ENCODE measurements at places on chromosomes 6 and 20.

- DNase-seq = peak; percentile 8
Observed at GRCh38 chr6:142561511-142562265, 259.9 kb downstream of the ADGRG6 start.

GRCh38 chr6:150273457-150274309 lies 95.1 kb upstream of the IYD start:
- DNase-seq = no peak

DNA sequence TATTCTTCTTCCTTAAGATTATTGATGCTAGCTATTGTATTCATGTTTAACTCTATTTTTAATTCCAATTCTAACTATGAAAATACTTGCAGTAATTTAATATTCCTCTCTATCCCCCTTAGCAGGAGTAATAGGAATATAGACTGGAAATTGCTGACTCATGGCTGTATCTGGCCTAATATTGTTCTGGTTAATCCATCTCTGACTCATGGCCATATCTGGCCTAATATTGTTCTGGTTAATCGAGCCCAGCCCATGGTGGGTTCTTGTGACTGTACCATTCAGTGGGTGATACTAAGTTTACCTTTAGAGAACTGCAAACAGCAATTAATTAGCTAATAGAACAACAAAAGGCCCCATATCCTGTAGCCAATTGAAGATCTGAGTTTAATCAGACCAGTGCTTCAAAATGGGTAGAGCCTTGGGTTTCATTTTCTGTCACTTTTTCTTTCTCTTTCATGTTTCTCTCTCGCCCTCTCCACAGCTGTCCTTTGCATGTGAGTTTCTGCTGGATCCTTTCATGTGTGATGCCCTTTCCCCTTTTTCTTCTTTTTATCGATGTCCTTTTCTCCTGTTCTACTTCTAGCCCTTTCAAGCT lies 50.6 kb downstream of the SLC22A3 start:
- no peak for DNase-seq

GRCh38 chr6:159376516-159377158 lies 207.4 kb downstream of the FNDC1 start:
- DNase-seq = no peak

DNA sequence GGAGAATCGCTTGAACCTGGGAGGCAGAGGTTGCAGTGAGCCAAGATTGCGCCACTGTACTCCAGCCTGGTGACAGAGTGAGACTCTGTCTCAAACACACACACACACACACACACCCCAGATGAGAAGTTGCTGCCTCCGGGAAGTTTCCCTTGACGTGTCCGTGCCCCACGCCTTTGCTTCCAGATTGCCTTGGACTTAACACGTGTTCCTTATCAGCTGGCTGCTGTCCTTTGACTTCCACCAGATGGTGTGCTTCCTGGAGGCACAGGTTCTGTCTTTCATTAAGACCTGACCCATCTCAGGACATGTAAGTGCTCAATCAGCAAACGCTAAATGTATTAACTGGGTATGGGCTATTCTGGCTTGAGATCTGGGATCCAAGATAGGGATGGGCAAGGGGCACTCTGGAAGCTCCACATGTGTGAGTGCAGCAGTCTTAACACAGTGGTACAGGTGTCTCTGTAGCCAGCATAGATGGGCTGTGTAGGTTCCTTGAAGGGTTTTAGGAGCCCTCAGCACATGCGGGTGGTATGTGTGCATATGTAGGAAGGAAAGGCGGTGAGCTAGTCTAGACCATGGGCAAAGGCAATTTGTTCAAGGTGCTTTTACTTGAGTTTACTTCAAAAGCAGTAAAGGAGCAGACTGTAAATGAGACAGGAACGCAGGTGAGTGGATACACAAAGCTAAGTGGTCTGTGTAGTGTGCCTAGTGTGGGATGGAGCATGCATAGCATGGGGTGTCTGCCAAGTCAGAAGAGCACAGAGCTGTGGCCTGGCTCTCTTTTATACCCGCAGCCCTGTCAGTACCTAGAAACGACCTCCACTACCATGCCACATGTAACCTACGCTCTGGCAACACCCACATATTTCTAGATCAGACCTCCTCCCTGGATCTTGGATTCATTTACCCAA lies 11.6 kb downstream of the PIGT start:
- DNase-seq = no peak

DNA sequence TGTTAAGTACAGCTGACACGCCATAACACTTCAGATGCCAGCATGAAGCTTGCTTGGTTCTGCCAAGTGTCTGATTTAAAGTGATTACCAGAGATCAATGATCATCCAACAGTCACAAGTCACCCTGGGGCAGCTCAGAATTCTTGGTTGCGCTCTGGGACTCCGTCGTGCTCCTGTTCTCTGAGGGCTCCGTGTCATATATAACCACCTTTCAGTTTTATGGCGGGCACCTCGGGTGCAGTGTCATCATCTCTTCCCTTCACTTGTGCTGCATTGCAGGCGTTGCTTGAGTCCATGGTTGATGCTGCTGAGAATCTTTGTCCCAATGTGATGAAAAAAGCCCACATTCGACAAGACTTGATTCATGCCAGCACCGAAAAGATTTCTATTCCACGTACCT lies 101.4 kb upstream of the SCGN start:
- DNase-seq = no peak

GRCh38 chr6:21531393-21531792 lies 62.2 kb upstream of the SOX4 start:
- no peak for DNase-seq

- DNase-seq = no peak
Observed at GRCh38 chr20:34575271-34575670, 16.8 kb downstream of the MAP1LC3A start.

- DNase-seq = no peak
Observed at GRCh38 chr6:140041056-140041455, 666.6 kb upstream of the CITED2 start.

DNA sequence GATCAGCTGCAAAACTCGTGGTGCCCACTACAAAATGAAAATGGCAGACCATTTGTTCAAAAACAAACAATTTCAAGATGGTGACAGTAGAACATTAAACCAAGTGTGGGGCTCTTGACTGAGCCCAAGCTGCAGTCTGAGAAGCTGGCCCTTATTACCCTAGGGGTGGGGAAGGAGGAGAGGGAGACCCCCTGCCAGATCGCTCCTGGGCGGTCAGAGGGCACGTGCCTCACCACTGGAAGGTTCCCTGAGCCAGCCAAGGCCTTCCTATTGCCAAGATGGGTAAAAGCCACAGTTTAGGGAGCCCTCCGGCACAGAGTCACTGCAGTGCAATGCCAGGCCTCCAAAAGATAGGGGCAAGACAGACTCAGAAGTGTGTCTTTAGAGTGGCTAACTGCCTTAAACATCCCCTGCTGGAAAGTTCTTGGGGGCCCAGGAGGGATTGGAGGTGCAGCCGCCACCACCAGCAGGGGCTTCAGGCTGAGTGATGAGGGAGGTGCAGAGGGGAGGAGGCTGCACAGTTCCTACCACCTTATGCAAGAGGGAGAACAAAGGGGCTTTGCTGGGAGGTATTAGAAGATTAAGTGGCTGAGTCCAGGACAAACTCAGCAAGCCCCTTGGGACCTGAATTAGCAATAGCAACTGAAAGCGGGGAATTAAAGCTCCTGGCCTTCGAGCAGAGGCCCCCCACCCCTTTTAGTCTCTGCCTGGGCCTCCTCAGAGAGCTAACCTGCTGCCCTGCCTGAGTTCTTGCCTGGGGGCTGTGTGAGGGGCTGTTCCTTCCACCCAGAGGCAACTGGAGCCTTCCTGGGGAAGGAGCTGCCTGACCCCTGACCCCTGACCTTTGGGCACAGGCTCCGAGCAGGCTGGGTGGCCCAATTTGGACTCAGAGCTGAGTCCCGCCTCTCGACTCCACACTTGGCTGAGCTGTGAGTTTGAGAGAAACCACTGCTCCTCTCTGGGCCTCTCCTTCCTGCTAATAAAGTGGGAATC lies 88.4 kb downstream of the VEGFA start:
- no peak for DNase-seq

DNA sequence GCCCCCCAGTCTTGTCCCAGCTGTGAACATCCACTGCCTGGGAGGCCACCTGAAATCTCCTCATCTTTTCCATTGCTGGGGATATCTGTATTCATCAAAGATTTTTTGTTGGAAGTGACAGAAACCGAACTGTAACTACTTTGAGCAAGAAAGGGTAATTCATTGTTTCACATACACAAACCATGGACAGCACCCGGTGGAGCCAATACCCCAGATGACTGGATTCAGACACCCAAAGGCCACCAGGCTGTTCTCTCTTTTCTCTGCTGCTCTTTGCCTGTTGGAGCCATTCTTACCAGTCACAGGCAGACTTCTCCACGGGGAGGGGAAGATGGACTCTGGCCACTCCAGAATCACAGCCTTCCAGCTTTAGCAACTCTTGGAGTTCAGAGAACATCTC lies 11.7 kb upstream of the RALY start:
- no peak for DNase-seq

DNA sequence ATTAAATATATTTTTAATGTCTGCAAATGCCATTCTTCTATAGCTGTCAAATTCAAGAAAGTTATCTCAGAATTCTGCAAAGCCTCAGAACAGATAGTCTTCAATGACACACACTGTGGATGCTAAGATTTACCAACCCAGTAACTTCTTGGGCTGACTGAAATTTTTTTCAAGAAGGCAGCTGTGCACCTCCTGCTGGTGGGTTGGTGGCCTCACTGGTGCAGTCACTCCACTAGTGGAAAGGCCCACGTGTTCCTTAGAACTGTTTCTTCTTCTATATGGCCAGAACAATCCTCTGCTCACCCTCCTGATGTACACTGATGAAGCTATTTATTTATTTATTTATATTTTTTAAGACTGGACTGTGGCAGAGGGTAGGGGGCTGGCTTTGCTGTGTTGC lies 28.1 kb upstream of the MTCL3 start:
- DNase-seq = no peak

DNA sequence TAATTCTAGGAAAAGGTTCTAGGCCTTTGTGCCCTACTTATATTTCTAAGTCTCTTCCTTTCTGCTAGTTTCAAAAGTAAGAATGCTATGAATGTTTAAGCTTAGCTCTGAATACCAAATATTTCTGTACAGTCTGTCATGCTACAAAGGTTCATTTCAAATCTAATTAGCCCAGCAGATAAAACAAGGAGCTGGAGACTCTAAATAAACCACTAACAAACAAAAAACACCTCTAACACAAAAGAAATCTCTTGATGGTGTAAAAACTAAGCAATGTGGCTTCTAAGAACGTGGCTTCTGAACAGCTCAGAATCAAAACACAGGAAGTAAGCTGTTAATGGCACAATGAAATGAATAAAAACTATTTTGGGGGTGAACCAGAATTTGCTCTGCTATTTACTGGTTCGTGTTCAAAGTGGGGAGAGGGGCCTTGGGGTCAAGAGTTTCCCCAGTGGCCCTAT lies 198.3 kb downstream of the BCAS1 start:
- DNase-seq = peak; percentile 53

DNA sequence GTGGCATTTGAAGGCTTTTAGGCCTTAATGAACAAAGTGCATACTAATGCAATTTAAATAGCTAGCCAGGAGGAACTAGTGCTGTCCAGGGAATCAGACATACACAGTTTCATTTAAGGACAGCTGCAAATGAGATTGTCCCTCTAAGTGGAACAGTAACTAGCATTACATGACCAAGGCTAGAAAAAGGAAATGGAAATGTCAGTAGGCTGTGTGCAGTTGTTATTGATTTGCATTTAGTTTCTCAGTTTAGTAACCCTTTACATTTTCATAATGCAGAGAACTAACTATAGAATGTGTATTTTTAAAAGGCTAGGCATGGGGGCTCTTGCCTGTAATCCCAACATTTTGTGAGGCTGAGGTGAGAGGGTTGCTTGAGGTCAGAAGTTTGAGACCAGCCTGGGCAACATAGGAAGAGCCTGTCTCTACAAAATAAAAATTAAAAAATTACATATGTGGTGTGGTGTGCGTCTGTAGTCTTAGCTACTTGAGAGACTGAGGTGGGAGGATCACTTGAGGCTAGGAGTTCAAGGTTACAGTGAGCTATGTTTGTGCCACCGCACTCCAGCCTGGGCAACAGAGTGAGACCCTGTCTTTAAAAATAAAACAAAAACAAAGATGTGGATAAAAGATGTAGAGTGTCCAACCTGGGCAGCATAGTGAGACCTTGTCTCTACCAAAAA lies 468.0 kb downstream of the UTRN start:
- DNase-seq = no peak

GRCh38 chr6:85751374-85752055 lies 108.8 kb upstream of the SYNCRIP start:
- no peak for DNase-seq

DNA sequence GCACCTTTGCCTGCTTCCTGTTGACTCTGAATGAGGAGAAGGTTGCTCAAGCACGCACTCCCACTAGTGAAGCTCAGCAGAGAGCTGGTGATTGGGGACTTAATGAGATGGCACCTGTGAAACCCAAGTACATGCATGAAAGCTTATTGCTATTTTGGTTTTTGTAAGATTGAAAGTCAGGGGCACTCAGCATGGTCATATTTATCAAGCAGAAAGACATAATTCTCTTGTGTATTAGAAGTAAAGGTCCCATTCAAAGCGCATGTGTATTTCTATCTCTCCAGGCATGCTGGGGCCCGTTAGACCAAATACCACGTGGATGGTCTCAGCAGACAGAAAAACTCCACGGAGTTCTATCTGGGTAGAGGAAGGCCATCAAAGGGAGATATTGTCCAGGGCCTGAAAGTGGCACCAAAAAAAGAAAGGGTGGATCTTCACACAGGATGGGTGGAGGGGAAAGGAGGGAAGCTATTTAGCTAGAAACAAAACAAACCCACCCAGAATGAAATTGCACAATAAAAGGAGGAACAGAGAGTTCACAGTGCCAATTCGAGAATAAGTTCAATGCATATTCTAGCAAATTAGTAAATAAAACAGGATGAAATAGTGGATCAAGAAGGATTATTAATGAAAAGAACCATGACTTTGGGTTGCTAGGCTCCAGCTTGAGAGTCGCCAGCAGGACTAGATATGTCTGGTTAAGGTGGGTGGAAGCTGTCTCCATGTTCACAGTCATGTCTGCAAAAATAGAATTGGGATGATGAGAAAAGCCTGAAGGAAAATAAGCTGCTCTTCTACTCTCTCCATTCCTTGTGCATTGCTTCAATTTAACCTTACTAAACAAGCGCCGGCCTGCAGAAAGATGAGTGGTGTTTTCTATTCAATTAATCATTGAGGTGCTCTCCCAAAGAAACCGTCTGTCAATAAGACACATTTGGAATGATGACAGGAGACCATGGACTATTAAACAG lies 224.9 kb upstream of the DTNBP1 start:
- no peak for DNase-seq

- no peak for DNase-seq
Observed at GRCh38 chr20:36045373-36045714, 77.0 kb downstream of the CNBD2 start.

DNA sequence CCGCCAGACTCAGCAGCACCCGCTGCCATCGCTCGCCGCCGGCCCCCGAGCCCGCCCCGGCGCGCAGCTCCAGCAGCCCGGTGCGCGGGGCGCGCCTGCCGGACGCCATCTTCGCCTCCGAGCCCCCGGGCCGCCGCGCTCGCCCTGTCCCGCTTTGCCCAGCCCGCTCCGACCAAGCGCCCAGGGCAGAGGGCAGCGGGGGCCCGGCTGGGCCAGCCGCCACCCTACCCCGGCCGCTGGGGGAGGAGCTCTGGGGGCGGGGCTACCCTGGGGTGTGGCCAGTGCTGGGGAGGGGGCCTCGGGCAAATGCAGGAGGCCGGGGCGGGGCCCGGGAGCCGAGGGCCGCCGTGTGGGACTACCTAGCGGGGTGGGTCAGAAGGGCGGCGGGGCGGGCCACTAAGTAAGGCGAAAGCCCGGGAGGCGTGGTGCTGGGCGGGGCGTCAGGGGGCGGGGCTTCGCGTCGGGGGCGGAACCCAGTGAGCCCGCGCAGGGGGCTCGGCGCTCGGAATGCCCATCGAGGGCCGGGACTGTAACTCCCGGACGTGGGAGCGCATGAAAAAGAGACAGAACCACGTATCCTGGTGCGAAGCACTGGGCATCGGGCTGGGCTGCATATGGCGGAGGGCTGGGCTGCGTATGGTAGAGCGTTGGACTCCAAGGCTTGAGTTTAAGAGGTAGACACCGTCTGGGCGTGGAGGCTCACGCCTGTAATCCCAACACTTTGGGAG lies at the start of gene SNTA1:
Gene SNTA1, minus strand, starts transcription at position 252 of the 728 bp plus-strand sequence. Its CDS starts 143 bp downstream, at position 109.
- peak; percentile 93 for DNase-seq

All from CD4-positive, alpha-beta T cell treated with Interleukin-2 at 100 ng/mL for 4 hours (primary cell).